Stimulated activated CD4-positive, alpha-beta T cell treated with anti-CD3 and anti-CD28 coated beads, Interleukin-1b, Interleukin-23, amount 100 ng/mL, for 24 hours (primary cell): ENCODE measurements at places on chromosomes 7 and 10.

- no peak for DNase-seq
Measured at GRCh38 chr7:30604901-30605300, 10.2 kb downstream of the GARS1 start.

DNA sequence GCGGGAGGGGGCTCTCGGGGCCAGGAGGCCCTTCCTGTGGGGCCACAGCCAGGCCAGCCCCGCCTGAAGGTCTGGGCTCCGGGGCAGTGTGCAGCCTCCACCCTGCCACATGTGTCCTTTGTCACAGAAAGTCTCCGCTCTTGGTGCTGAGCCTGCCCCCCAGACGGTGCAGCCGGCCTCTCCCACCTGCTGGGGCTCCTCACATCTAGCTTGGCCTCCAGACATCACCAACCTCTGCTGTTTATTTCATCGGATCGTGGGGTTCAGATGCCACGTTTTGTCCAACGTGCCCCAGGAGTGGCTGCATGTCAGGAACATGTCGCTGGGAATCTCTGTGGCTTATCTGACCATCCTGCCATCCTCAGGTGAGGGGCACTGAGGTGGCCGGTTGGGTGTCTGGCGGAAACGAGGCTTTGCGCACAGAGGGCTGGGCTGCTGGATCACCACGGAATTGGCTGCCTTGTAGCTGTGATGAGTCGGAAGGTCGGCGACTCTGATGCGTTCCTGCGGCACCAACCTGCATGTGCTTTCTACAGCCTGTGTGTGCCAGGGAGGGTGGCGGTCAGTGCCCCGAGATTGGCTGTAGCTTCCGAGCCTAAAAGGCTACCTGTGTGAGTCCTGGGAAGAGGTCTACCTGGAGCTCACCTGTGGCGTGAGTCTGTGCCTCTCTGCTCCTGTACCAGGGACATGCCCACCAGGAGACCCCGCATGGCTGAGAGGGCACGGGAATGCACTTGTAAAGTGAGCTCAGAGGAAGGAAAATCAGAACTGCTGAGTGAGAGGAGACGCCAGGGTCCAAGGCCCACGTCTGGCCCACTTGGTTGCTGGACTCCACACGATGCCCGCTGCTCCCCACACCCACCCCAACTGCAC is 316.4 kb downstream of the DNAJB6 start:
- DNase-seq = no peak

DNA sequence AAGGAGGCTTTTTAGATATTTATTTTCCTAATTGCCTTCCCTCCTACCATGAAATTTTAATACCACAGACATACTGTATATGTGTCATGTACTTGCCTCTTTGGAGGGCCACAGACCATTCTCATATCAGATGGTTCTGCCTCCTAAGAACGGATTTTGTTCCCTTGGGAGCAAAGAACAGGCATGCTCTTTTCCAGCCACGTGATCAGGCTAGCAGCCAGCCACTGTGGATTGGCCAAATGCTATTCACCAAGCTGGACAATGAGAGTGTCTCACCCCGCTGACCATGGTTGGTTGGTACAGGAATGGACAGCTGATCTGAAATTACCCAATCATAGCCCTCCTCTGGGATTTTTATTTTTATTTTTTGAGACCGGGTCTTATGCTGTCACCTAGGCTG is 21.5 kb upstream of the CRHR2 start:
- no peak for DNase-seq

DNA sequence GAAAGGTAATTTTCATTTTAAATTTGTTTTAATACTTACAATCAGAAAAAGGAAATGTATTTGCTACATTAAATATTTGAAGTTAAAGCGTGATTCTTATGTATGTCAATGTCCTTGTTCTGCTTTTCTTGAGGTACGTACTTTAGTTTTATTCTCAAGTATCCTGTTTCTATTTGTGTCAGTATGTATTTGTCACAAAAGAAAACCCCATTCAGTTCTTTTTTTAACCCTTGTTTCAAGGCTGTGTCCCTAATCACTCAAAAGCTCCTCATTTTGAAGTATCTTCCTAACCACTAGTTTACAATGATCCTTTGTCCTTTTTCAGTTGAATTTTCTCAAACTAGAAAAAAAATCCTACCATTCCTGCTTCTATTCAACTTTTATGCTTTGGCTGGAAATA is 25.2 kb downstream of the NHLRC2 start:
- no peak for DNase-seq

DNA sequence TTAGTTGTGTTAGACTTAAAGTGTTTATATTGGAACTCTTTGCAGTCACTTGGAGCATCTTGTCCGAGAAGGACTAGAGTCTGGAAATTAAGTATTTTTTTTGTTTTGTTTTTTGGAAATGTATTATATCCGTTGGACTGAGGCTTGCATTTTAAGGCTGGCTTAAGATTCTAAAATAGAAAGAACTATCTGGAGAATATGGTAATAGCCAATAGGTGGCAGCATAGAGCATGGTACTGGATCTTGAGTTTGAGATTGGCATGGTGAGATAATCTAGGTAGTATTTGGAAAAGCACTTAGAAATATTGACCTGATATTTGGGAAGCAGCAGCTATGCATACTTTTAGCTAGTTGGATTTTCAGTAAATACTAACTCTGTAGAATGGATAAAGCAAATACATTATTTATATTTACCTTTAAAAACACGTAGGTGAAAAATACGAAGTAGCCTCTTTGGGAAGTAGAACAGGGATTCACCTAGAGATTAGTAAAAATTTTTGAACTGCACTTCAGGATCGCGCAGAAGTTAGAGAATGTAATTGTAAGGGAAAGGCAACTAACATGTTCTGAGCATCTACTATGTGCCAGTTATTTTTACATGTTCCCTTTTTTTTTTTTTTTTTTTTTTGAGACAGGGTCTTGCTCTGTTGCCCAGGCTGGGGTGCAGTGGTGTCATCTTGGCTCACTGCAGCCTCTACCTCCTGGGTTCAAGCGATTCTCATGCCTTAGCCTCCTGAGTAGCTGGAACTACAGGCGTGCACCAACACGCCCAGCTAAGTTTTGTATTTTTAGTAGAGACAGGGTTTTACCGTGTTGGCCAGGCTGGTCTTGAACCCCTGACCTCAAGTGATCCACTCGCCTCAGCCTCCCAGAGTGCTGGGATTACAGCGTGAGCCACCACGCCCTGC is 78.6 kb downstream of the LCOR start:
- DNase-seq = no peak

DNA sequence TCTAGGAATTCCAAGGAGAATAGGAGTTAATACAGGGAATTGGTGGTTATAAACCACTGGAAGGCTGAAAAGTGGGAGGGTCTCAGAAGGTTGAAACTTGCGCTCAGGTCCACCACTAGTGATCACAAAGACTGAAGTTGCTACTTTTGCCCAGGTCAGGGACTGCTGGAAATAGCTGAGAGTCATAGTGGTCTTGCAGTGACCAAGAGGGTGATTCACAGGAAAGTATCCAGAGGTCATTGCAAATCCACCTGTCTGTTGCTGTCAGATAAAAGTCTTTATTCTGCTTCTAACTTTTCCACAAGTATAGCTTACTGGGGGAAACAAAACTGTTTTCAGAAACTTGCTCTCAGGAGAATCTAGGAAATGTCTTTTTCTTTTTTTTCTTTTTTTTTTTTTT is 211.5 kb upstream of the PRSS1 start:
- no peak for DNase-seq

DNA sequence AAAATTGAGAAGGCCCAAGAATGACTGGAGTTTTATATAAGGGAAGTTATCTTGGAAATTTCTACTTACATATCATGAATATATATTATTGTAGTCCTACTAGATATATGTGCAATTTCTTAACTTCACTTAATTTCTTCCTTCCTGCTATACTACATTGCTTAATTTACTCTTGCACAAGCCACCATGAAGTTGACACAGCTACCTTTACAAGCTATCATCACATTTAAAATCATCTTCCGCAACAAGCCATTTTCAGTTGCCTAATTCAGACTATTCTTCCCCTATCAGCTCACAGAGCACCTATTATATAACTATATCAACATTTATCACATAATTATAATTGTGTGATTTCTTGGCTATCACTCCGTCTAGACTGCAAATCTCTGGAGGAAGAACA is 418.4 kb downstream of the PARD3 start:
- no peak for DNase-seq

- no peak for DNase-seq
Measured at GRCh38 chr10:33215635-33216034, 118.8 kb downstream of the NRP1 start.

DNA sequence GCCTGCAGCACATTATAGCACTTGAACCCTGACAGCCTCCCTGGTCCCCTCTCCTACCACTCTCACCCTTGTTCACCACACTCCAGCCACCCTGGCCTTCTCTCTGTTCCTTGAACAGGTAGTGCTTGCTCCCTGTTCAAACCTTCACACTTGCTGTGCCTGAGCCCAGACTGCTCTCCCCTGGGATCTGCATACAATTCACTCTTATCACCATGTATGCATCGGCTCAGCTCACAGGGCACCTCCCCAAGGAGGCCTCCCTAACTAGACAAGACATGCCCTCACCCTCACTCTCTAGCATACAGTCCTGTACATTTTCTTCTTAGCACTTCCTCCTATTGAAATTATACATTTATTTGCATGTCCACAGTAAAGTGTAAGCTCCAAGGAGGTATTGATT is 59.3 kb downstream of the FAM13C start:
- DNase-seq = no peak

- no peak for DNase-seq
Measured at GRCh38 chr7:97006055-97006815, 882 bp downstream of the DLX6 start.
